ENCODE measurements at places on chromosomes 5 and 9.

GRCh38 chr9:97365634-97366033, 46.3 kb upstream of the TDRD7 start:
- DNase-seq = no peak

- DNase-seq = no peak
Observed at GRCh38 chr5:164000819-164001218, 495.4 kb downstream of the MAT2B start.

- no peak for DNase-seq
Observed at GRCh38 chr5:71786337-71787055, 67.4 kb downstream of the CARTPT start.

DNA sequence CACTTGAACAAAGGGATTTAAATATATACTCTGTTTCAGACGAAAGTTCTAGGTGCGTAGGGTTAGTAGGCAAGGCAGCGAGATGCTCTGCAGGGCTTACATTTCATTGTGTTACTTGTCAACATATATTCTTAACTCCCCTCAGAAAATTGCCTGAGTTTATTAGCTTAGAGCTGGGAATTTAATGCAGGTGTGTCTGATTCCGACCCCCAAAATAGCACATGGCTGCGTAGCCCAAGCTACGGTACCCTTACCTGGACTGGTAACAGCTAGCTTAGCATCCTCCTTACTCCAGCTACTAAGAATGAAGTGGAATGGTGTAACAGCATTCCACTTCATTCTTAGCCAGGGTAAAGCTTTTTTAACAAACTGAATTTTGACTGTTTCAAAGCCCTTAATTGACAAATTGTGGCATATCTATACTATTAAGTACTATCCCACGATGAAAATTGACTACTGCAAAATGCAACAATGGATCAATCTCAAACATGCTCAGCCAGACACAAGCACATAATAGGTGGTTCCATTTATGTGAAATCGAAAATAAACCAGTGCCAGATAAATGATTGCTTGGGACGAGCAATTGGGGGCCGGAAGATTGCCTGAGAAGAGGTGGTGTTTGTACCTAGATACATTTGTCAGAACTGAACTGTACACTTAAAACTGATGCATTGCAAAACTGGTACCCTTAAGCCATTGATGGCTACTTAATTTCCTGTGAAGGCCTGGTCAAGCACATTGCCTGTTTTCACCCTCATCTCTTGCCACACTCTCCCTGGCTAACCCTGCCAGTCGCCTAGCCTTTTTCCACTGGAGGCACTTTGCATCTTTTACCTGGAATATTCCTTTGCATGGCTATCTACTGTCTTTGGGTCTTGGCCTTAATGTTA, 3.0 kb upstream of the FGF18 start:
- DNase-seq = no peak

GRCh38 chr5:84385705-84386104, 1.0 kb upstream of the EDIL3 start:
- DNase-seq = no peak

DNA sequence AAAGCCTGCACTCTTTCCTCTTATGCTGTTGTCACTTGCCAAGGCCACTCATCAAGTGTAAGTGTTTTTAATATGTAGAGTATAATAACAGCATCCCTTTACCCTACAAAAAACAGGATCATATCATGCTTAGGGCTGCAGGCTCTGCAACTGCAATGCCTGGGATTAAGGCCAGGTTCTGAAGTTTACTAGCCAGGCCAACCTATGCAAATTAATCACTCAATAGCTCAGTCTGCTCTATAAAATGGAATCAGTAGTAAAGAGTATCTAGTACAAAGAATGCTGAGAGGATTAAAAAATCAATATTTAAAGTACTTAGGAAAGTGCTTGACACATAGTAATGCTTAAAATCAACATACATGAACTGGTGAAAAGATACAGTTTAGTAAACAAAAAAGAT, 253.3 kb downstream of the EDIL3 start:
- no peak for DNase-seq

DNA sequence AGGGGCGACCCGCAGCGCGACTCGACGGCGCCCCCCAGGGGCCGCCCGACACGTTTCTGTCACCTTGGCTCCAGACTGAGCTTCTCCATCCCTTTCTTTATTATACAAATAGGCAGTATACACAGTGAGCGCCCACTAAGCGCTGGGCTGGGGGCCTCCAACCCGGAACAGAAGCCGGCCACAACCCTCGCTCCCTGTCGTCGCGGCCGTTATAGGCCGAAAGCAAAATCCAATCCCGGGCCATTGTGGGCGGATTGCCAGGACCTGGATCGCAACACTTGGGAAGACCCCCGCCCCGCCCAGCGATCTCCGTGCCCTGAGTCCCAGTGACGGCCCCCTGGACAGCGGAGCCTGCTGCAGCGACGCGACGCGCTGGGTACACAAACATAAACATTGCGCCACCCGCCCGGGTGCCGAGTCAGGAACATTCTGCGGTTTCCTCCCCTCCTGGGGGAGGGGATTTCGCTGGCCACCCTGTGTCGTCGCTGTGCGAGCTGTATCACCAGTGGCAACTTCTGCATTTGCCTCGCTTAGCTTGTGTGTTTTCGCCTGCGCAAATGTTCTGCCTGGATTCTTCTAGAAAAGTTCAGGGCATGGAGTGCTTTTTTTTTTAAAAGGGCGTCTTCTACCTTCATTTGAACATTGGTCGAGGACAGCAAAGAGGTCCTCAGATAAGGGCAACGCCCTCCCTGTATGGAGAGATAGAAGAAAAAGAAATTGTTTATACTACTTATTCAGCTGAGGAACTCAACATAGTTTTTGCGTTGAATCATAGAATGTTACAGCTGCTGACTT, 1.3 kb upstream of the DUSP1 start:
- DNase-seq = peak; percentile 72

- no peak for DNase-seq
Observed at GRCh38 chr5:62608529-62609511, 30.2 kb downstream of the LRRC70 start.

GRCh38 chr5:124744170-124744971, 2.1 kb downstream of the ZNF608 start:
- DNase-seq = no peak

- DNase-seq = no peak
Observed at GRCh38 chr5:67334373-67334772, 137.8 kb upstream of the CD180 start.

GRCh38 chr9:91034521-91034920, 232.9 kb downstream of the SYK start:
- DNase-seq = no peak

GRCh38 chr9:108300306-108301287, 555.2 kb downstream of the ACTL7B start:
- DNase-seq = no peak

- no peak for DNase-seq
Observed at GRCh38 chr5:152470167-152470566, 65.1 kb upstream of the NMUR2 start.

GRCh38 chr9:134880484-134881312, at the start of gene FCN2:
Gene FCN2, plus strand, starts transcription at chr9:134880810. Its CDS starts 12 bp downstream, at chr9:134880822.
- DNase-seq = no peak

GRCh38 chr5:58231041-58231440, 228.8 kb downstream of the PLK2 start:
- no peak for DNase-seq

DNA sequence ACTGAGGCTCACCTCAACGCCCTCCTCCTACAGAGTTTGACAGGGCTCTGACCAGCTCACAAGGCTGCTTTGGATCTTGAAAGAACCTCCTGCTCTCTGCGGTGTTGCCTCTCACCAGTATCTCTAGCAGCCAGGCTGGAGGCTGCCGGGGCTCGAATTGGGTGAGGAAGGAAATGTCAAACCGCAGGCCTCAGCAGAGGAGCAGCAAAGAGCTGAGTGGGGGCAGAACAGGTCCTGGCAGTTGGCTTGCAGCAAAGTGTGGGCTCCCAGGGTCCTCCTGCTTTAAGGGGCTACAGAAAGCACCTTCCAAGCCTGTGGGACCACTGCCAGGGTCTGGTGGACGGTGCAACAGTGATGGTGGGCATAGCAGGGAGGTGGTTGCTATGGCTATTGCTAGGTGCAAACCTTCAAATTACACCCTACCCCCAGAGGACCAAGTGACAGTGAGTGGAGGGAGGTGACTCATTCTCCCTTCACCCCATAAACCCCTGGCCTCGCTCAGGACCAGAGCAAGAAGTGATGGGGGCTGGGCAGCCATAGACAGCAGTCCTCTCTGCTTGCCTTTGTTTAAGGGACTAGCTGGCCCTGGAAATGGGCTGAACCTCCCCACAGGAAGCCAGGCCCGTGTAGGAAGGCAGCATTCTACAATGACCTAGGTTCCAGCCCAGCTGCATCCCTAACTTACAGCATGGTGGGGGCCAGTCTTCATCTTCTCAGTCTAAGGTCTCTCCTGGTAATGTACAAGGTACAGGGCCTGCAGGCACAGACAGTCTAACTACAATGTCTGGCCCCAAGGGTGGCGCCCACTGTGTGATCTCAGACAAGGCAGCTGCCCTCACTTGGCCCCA, 18.7 kb downstream of the LCP2 start:
- DNase-seq = peak; percentile 80

GRCh38 chr5:61582887-61583286, 250.8 kb downstream of the ZSWIM6 start:
- DNase-seq = no peak

- no peak for DNase-seq
Observed at GRCh38 chr9:136365775-136366222, 2.3 kb upstream of the DNLZ start.

DNA sequence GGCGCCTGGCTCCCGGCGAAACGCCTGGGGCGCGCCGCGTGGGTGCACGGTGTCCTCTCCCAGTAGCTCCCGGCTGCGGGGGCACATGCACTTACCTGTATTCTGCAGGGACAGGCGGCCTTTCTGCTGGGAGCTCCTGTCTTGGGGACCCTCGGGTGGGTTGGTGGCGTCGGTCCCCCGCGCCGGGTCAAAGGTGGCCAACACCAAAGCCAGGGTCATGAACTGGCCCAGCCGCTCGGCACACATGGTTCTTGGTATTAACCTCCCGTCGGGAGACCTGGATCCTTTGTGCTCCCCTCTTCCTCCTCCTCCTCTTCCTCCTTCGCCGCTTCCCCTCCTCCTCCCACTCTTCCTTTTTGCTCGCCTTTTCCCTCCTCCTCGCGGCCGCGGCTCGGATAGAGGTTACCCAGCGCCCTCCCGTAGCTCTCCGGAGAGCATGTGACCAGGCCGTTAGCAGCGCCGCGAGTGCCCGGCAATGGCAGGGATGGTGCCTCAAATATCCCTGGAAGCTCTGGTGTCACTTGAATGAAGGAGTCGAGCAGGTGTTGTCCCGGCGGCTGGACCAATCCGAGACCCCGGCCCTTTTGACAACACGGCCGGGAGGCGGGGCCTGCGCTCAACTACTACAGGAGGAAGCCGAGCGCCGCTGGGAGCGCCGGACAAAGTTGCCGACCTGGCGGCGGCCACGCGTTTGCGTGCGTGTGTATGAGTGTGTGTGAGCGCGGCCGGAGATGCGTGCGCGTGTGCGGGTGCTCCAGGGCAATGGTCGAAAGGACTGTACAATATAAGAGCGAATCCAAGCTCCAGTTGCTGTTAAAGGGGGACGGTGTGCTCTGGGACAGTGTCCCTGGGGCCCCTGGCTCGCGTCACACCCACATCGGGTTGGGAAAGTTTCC, at the start of gene STC2:
TSS of gene STC2 (minus strand) at position 467 of the 896 bp plus-strand sequence. CDS start at position 246, 221 bp downstream.
- DNase-seq = no peak

GRCh38 chr5:105956456-105957196, 1714.1 kb downstream of the EFNA5 start:
- no peak for DNase-seq

GRCh38 chr5:95956021-95956899, 5.4 kb downstream of the ELL2 start:
- no peak for DNase-seq

GRCh38 chr9:95874989-95875304, 544 bp upstream of the ERCC6L2 start:
- DNase-seq = peak; percentile 44

- no peak for DNase-seq
Observed at GRCh38 chr9:3773362-3774060, 247.7 kb upstream of the RFX3 start.

DNA sequence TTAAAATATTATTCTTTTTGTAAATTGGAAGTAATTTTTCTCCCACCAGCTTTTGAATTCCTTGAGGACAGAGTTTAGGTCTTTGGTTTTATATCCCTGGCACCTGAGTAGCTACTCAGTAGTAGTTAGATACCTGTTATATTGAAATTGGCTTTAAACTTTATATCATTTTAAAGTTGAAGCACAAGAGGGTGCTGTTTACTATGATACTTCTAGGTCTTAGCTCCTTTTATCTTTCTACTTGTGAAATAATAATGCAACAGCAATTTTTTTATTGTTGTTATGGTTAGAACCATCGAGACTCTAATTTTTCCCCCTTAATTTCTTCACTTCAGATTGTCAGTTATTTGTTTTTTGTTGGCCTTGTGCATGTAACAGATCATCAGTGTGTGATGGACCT, 46.3 kb downstream of the AP3S1 start:
- no peak for DNase-seq

DNA sequence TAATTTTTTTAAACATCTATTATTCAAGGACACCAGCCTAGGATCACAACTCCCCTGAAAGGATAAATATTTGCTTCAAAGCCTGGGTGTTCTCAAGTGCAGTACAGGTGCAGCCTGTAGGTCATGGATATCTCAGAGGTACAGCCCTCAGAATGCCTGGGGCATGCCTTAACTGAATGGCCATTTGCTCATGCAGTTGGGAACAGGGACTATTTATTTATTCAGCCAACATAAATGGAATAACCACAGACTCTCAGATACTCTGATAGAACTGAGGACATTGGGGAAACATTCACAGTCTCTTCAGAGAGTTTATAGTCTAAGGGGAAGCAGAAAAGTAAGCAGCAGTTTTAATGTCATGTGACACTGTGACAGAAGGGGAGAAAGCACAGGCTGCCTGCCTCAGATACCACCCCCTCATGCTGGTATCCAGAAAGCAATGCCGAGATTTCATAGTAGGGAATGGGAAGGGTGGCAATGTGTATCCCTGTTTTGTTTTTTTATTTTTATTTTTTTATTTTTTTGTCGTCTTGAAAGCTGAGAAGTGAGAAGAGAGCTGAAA, 112.6 kb downstream of the MACIR start:
- DNase-seq = no peak

- DNase-seq = no peak
Observed at GRCh38 chr5:178769617-178770260, 39.3 kb upstream of the ZNF354A start.

- DNase-seq = no peak
Observed at GRCh38 chr5:116371935-116372334, 202.7 kb downstream of the SEMA6A start.

- no peak for DNase-seq
Observed at GRCh38 chr9:74681906-74682305, 184.8 kb downstream of the RORB start.

DNA sequence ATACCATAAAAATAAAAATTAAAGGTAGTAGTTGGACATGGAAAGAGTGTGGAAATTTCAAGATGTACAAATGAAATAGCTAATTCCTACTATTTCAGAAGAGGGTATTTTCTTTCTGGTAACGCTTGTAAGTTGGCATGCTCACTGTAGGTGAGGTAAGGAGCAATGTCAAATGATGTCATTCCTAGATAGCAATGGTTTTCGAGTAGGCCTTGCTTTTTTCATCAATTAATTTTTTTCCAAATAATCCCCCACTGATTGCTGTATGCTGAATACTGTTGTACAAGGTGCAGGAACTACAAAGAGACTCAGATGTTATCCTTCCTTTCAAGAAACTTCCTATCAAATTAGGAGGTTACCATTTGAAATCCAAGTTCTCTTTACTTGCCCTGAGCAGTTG, 928 bp upstream of the SELENOP start:
- DNase-seq = no peak

Measured in activated CD8-positive, alpha-beta memory T cell treated with anti-CD3 and anti-CD28 coated beads for 1 hour (primary cell).